Osteocyte (in vitro differentiated cells): ENCODE measurements at places on chromosomes 4 and X. TPM values are rescaled to one million over a fixed set of nuclear protein-coding genes. Genes with fewer than 3 reads are reported as not detected.
A peak's percentile ranks its signal among the peaks of the same experiment; 100 is the strongest.

CXXC4 gene
- total RNA-seq: not detected in 2 replicates

NIPAL1 gene
- 0.13 and 0.42 TPM in 2 replicates for total RNA-seq

SOX3 gene
- total RNA-seq: not detected in 2 replicates

TLR7 gene
- not detected in 2 replicates for total RNA-seq

UGT2B15 gene
- total RNA-seq: not detected in 2 replicates

ELF4 gene
- total RNA-seq: 24.9 and 25.2 TPM in 2 replicates

NALF2 gene
- not detected in 2 replicates for total RNA-seq

SPANXA1 gene
- total RNA-seq: not detected in 2 replicates

TLR6 gene
- total RNA-seq: 2.5 TPM in 2 replicates

FABP2 gene
- total RNA-seq: 0.13 TPM in 1 of 2 replicates, not detected in the other

SSX4 gene
- total RNA-seq: not detected in 2 replicates

VEGFC gene
- total RNA-seq: 13.6 and 14.7 TPM in 2 replicates

DKK2 gene
- total RNA-seq: 203 and 206 TPM in 2 replicates

NOX1 gene
- not detected in 2 replicates for total RNA-seq

GRCh38 chr4:126318376-126318775 is 1003.6 kb downstream of the FAT4 start:
- DNase-seq: no peak

DNA sequence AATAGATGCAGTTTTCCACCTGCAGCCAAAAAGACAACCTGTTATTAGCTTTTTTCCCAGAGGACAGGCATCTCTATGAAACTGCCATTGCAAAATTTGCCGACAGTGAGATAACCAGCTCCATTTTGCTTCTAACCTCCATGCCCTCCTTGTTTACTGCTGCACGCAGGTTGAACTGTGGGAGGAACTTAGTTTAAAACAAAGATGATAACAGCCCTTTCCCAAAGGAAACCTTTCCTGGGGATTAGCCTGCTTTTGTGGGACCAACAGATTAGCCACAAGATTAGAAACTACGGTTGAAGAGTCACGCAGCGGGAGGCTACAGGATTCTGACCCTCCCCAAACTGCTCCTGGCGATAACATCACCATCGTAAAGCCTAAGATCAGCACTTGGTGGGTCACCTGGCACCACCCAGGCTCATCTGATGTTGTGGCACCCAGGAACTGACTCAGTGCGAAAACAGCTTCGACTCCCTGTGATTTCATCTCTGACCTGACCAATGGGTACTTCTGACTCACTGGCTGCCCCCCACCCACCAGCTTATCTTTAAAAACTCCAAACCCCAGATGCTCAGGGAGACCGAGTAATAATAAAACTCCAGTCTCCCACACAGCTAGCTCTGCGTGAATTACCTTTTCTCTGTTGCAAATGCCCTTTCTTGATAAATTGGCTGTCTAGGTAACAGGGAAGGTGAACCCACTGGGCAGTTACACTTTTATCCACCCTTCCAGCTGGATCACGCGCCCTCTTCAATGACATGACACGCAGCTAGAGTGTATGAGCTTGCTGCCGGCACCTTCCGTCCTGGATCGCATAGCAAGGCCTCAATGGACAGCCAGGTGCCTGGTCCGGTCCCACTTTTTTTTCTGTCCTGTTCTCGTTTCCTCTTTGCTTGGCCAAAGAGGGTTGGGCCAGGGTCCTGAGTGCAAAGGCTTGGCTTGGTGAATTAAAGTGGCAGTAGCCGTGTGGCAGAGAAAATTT is 27.2 kb downstream of the NOP14 start:
- no peak for DNase-seq

DNA sequence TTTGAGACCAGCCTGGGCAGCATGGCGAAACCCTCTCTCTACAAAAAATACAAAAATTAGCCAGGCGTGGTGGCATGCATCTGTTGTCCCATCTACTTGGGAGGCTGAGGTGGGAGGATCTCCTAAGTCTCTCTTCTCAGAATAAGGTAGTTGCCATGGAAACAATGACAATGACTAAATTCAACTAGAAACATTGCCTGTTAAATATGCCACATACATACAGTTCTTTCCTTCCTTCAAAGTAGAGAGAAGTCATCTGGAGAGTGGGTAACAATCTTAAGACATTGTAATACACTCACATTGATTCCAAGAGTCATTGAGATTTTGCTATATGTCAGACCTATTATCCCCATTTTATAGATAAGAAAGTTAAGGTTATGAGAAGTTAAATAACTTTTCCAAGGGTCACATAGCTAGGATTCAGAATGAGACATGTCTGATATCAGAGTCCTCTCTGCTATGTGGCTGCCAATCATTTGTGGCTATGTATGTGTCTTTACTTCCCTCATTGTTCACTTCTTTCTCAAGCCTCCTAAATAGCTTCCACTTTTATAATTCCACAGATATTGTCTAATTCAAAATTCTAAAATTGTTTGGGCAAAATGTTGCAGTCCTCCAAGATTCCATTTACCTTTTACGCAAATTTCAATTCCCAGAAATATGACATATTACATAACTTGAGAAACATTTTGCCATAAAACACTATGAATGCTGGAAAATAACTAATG is 37.2 kb upstream of the RAPGEF2 start:
- no peak for DNase-seq

- no peak for DNase-seq
Observed at GRCh38 chr4:105490523-105490922, 16.7 kb upstream of the PPA2 start.

- DNase-seq: no peak
Observed at GRCh38 chr4:4852591-4853362, 6.7 kb upstream of the MSX1 start.

GRCh38 chrX:51742586-51742985 is 656 bp upstream of the GSPT2 start:
- peak; percentile 42 for DNase-seq

DNA sequence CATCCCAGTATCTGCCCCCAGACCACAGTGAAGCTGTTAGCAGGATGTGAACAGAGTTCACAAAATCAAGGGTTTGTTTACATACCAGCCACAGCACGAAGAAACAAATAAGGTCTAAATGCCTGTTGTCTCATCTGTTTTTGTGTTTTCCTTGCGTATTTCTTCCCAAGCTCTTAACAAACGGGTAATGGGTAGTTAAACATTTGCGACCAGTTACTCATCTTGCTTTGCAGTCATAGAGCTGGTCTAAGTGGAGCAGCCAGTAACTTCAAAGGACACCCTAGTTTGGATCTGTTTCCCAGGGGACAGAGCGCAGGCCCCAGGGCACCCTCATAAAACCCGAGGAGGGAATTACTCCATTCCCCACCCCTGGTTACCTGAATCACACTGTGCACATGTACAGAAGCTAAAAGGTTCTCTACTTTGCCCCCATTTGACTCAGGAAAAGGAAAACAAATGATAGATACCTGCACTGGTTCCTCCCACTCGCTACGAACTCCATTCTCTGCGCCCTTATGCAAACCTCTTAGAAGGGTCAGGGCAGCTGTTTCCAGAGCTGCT is 68.8 kb downstream of the MAML3 start:
- DNase-seq: no peak

DNA sequence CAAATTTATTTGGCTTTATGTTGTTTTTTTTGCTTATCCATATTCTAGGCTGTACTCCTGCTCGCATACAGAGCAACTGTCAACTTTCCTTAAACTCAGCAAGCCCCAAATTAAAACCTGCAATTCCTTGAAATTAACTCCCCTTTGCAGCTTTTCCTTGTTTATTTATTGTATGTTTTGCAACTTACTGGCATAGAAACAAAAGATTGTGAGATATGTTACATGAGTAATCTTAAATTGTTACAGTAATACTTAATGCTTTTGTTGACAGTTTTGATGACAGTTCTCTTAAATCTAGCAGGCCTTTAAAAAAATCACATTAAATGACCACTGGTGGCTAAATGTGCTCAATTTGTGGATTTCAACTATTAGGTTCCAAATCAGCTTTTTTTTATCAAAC is 4.5 kb downstream of the DDX3X start:
- no peak for DNase-seq

- no peak for DNase-seq
Observed at GRCh38 chr4:17385403-17385802, 126.5 kb downstream of the QDPR start.

- DNase-seq: no peak
Observed at GRCh38 chr4:21952549-21952948, 4.0 kb upstream of the KCNIP4 start.

- no peak for DNase-seq
Observed at GRCh38 chrX:19958552-19959486, 32.0 kb downstream of the BCLAF3 start.

DNA sequence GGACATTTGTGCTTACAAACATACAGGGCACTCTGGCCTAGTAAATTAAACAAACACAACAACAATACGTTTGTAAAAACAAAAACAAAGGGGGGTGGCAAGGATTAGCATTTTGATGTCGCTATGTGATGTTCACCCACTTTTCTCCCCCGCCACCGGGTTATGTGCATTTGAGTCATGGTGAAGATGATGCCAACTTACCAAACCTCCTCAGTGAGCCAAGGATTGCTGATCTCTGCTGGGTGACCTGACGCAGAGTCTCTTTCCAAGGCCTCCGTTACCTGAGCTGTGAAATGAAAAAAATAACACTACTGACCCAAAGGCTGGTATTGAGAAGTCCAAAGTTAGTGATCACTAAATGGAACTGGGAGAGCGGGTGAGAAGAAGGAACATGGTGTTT is 85.4 kb downstream of the RBM47 start:
- no peak for DNase-seq

GRCh38 chr4:3531879-3532750 is at the start of gene LRPAP1:
Gene LRPAP1 (minus strand): TSS chr4:3532422. CDS start chr4:3532412, 10 bp downstream.
- peak; percentile 97 for DNase-seq

GRCh38 chr4:182589100-182589499 is 328.1 kb downstream of the DCTD start:
- DNase-seq: no peak

DNA sequence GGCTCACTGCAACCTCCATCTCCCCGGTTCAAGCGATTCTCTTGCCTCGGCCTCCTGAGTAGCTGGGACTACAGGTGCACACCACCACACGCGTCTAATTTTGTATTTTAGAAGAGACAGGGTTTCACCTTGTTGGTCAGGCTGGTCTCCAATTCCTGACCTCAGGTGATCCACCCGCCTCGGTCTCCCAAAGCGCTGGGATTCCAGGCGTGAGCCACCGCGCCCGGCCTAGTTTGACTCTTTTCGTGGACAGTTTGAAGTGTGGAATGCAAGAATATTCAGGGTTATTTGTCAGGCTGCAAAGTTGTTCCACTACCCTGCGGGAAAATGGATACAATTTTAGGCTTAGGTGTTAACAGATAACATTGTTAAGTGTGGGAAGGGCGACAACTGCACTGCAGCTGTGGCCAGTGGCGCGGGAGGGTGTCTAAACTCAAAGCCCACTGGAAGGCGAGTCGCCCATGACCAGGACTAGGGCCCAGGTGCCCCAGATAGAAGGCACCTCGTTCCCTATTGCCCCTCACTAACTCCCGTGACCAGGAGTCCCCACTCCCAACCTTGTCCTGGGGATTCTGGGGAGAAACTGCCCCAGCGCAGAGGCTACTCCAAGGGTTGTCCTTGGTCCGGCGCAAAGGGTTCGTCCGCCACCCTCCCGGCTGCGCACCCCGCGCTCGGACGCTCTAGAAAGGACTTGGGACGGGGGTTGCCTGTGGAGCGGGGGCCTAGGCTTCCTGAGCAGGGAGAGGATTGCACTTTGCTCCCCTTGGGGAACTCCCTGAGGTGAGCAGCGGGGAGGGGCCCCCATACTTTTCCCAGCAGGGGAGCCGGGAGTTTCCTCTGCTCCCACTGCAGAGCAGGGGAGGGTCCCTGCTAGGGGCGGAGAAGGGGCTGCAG is 1.1 kb upstream of the CD99 start:
- no peak for DNase-seq

GRCh38 chrX:7972586-7972985 is 45.4 kb upstream of the PNPLA4 start:
- no peak for DNase-seq

DNA sequence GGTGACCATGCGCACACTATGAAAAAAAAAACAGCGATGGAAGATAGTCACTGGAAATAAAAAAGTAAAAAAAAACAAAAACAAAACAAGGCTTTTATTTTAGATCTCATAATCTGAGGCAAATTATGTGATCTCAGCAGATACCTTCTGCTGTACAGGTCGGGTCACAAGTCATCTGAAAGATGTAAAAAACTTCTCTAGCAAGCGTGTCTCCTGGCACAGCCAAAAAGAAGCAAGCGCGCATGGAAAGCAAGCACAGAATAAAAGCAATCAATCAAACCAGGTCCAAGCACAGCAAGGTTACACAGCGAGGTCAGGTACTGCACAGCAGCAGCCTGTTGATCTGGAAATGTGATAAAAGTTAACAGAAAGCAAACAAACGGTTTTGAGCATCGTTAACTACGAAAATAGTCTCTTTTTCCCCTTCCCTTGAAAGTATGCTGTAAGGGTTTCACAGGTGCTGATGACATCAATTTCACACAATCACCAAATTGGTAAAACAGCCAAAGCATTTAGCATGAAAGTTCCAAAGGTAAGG is 79.3 kb upstream of the MTNR1A start:
- no peak for DNase-seq

GRCh38 chrX:68746988-68747387 is 81.8 kb upstream of the EFNB1 start:
- no peak for DNase-seq

DNA sequence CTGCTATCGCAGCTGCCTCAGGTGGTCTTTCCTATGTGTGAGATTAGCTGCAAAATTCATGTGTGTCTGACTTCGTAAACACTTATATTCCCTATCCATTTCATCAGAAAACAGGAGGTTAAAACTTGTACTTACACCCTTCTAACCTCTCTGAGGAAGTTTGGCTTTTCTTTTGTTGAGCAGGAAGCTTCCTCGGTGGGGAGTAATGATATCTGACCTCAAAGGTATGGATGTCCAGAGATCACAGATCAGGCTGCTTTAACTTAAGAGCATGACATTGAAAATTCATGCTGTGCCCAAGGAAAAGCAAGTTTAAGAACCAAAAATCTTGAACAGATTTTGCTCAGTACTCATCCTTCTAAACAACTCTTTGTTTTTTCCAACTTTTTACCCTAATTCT is 429.1 kb downstream of the STIM2 start:
- no peak for DNase-seq

GRCh38 chr4:113784497-113785250 is 23.1 kb upstream of the CAMK2D start:
- DNase-seq: no peak

DNA sequence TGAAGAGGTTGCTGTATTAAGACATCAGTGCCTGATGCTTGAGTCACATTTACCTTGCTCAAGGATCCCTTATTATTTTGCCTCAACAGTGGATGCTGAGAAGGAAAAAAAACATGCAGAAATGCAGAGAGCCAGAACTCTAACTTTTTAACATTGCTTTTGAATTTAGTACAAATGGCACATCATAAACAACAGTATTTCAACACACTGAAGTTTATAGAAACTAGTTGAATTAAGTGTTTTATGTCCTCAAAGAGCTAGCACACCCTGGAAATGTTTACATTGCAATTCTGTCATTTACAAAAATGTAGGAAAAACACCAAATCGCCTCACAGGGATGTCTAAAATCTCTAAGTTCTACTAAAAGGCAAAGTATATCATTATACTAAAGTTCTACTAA is 69.5 kb upstream of the BLTP1 start:
- no peak for DNase-seq

GRCh38 chrX:19555236-19555635 is 39.9 kb upstream of the MAP3K15 start:
- DNase-seq: peak; percentile 11
